GM23248 (cell line): ENCODE measurements at places on chromosomes 6 and 20. TPM values are rescaled to one million over a fixed set of nuclear protein-coding genes. Genes with fewer than 3 reads are reported as not detected.

DNA sequence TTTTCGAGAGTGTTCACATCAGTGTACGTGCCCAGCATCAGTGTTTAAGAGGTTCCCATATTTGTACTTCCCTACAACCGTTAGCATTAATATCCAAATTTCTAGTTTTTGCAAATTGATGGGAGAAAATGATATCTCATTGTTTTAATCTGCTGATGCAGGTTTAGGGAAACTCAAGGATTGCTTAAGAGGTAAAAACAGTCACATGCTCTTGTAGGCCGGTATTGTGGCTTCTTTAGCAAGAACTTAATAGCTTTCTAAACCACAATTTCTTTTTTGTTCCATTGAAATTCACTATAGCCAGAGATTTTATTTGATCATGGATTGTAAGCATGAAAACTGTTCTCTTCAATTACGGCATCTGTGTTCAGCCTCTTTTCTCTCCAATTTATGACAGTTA is 29.5 kb downstream of the BEND6 start:
- H3K27ac ChIP-seq: no peak overlapping the region
- H3K36me3 ChIP-seq: no peaks in the 10 kb centered on the region
- DNase-seq: peak; percentile 50
- no peaks in the 10 kb centered on the region for H3K4me1 ChIP-seq
- H3K27me3 ChIP-seq: no peaks in the 10 kb centered on the region
- no peak overlapping the region for H3K4me3 ChIP-seq

GRCh38 chr6:15791448-15792181 is 128.8 kb upstream of the DTNBP1 start:
- H3K4me1 ChIP-seq: peaks cover 13% of the 10 kb centered on the region
- DNase-seq: peak; percentile 26
- H3K36me3 ChIP-seq: no peaks in the 10 kb centered on the region
- H3K27ac ChIP-seq: no peak overlapping the region; the same call in 1 of the 2 replicates

- no peak overlapping the region for H3K4me3 ChIP-seq
- peaks cover 9% of the 10 kb centered on the region for H3K4me1 ChIP-seq
- 0 out of 2 replicates have a peak, but pooled peaks cover 6% of the 10 kb centered on the region for H3K36me3 ChIP-seq
These were observed 56.1 kb upstream of the LAMP5 start for GRCh38 chr20:9458138-9458796.

- DNase-seq: no peak
- H3K4me1 ChIP-seq: no peaks in the 10 kb centered on the region
These were observed 158.1 kb upstream of the GMDS start for GRCh38 chr6:2403546-2403945.

Gene CST7
- total RNA-seq: not detected in 2 replicates

Gene LY6G5C
- total RNA-seq: 1.7 TPM in 1 of 2 replicates, not detected in the other

Gene BEND6
- 20.6 and 24.6 TPM in 2 replicates for total RNA-seq
